Fibroblast of villous mesenchyme (primary cell): ENCODE measurements at places on chromosomes 2 and 18. TPM values are rescaled to one million over a fixed set of nuclear protein-coding genes. Genes with fewer than 3 reads are reported as not detected.

NDUFV2 gene
- 115 and 127 TPM in 2 replicates for total RNA-seq

DNA sequence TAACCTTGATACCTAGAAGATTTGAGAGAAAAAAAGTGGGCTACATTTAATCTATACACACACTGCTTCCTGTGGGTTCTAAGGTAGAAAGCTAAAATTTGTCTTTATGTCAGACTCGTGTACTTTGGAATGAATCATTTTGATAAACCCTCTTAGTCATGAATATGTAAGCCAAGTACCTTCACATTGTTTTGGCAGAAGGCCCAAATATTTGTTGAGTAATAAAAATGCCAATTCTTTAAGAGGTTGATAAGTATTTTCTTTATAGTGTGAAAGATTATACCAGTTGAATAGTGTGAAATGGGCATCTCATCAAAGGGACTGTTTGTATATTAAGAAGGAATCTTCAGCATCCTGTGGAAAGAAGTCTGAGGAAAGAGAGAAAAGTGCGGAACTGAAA, 1464.7 kb upstream of the ZEB2 start:
- DNase-seq, result peak; percentile 39

KLHL41 gene
- 0.32 and 0.43 TPM in 2 replicates for total RNA-seq

C18orf54 gene
- total RNA-seq, result 1.9 and 6.0 TPM in 2 replicates

GRCh38 chr2:39059366-39059952, 61.4 kb downstream of the SOS1 start:
- peak; percentile 68 for DNase-seq

- no peak for DNase-seq
Observed at GRCh38 chr2:236889791-236890704, 195.6 kb upstream of the COPS8 start.

SCG2 gene
- total RNA-seq, result 0.86 and 0.97 TPM in 2 replicates
